ENCODE measurements at places on chromosomes 3 and 15.

DNA sequence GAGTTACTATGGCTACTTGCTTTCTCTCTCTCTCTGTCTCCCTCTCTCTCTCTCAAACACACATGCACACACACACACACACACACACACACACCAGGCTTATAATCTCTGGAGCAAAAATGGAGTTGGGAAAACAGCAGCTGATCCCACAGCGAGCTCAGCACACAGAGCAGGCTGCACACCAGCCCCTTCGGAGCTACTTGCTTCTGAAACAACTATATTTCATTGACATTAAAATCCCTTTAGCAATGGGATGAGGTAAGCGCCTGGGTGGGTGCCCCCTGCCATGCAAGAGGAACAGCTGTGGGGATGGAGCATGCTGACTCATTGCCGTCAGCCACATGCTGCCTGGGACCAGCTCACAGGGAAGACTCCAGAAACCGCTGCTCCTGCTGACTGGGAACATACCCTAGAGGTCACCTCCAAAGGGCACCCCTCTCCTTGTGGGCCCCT is 45.7 kb downstream of the B3GNT5 start:
- DNase-seq, result peak; percentile 55

DNA sequence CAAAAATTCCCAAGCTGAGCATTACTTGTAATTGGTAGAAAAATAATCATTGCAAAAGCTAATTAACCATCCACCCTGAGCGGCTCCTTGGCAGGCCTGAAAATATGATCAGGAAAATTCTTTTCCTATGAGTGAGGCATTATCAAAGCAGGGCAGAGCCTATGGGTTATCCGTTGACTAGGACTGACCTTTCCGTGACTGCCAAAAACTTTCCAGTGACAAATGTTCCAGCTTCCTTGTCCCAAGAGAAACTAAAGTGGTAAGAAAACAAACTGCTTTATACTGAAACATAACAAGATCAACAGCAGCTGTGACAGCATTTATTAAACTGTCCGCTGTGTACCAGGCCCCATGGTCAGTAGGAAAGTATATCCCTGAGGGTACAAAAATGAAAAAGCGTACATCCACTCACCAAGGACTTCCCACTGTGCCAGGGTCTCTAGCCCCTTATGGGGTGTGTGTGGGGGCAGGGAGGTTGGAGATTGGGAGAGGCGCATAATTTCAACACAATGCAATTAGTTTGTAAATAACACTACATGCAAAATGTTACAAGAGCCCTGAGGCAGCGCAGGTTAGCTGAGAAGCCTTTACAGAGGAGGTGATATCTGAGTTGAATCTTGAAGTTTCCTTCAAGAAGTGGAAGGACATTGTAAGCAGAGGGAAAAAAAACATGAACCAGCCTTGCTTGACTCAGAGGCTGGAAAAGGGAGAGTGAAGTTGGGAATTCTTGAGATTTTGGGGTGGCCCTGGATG is 8.5 kb downstream of the LIPC start:
- no peak for DNase-seq

DNA sequence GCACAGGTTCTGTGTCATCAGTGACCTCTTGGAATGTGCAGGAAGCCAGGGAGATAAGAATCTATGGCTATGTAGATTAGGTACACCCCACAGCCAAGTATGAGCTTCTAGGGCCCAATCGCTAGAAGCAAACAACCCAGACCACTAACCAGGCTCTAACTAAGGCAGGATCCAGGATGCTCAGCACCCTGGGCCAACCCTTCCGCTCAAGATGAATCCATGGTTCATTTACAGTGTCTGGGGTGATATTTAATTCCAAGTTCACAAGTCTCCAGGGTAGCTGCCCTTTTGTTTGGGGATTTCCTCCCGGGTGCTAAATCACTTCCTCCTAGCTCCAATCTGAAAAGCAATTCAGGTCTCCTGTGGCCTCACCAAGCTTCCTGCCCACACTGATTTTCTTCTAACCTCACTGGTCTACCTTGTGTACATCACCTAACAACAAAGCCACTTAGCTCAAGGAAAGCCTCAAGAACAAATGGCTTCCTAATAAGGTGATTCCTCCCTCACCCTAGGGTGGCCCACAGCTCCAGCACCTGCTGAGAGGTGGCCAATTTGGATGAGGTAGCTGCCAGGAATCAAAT is 2.4 kb downstream of the EHD4 start:
- DNase-seq, result no peak

- no peak for DNase-seq
These were observed 48.2 kb upstream of the BOC start for GRCh38 chr3:113163152-113163551.

GRCh38 chr15:96232335-96232734 is 98.2 kb upstream of the NR2F2 start:
- no peak for DNase-seq

DNA sequence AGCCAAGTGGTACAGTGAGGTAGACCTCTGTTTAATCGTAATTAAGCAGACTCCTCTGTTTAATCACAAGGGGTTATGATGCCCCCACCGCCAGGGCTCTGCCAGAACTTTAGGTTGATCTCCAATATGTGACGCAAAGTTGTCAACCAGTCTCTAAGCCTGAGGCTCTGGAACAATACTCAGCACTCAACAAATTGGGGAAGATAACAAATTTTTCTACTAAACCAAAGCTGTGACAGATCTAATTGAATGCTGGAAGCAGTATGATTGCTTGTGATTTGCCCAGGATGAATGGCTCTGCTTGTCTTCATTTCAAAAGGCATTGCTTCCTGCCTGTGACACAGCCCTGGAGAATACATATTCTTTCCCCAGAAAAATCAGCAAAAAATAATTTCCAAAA is 57.1 kb downstream of the SNTN start:
- DNase-seq, result no peak

DNA sequence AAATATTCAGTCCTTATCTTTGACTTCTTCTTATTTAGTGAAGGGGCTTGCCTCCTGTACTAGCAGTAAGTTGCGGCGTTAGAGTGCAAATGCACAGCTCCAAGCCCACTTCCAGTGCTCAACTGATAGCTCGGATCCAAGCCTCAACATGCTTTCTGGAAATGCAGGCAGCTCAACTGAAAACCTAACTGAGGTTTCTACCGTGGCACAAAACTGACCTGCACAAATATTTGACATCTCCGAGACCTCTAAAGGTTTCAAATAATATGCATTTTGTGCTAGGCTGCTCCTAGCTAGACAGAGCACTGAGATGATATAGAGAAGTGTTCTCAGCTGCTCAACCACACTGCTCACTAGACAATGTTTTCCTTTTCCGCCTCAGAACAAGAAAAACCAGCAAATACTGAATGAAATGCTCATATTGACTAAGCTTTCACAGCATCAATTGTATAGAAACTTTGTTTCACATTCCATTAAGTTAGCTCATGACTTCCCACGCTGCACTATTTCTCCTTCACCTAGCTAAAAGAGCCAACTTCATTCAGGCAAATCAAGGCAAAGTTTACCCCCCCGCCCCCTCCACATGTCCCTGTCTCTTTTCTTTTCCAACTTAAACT is 822 bp downstream of the ZNF385D start:
- DNase-seq, result no peak

GRCh38 chr3:64399205-64399800 is 174.0 kb upstream of the PRICKLE2 start:
- DNase-seq, result peak; percentile 59

GRCh38 chr3:186680869-186681268 is 15.1 kb downstream of the HRG start:
- DNase-seq, result no peak

DNA sequence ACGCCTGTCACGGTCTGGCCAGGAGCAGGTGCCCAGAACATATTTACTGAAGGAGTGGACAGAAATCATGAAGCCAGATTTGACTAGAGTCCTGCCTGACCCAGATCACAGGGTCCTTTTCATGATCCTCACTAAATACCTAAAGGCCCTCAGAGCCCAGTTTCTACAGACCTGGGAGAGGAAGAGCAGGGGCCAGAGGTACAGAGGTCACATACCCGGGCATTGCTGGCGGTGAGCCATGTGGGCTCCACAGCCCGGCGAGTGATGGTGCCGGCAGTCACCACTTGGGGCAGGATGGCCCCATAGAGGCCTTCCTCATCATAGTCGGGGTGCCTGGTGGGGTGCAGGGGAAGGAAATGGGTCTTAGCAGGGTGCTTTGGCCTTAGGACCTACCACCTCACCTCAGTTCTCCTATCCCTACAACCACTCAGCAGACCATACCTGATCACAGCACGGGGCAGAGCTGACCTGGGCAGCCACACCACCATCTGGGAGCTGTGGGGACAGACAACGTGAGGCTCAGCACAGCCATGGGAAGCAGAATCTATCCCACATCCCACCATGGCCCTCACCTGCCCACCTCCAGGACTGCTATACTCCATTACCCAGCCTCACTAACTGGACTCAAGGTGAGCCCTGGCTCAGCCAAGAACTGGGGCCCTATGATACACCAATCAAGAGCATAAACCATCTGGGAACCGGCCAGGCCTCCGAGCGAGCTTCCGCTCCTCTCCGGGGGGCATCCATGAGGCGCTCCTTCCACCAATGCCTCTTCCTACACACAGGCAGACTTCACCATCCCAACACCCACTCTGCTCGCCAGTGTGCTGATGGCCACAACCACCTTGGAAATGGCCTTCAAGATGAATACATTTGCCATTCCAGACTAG is 12.9 kb downstream of the POLG start:
- DNase-seq, result no peak

GRCh38 chr3:189841473-189842205 is 210.4 kb downstream of the TP63 start:
- no peak for DNase-seq

- no peak for DNase-seq
These were observed 1050.0 kb downstream of the TBL1XR1 start for GRCh38 chr3:176147251-176147650.

- DNase-seq, result peak; percentile 17
These were observed 330.8 kb upstream of the AGTR1 start for GRCh38 chr3:148366743-148367410.

- no peak for DNase-seq
These were observed 6.3 kb downstream of the DUOXA1 start for GRCh38 chr15:45123397-45123796.

GRCh38 chr15:42331235-42331634 is 28.1 kb upstream of the CAPN3 start:
- no peak for DNase-seq

GRCh38 chr3:38542401-38543298 is 46.5 kb downstream of the EXOG start:
- no peak for DNase-seq

GRCh38 chr3:37836589-37836988 is 25.1 kb upstream of the CTDSPL start:
- no peak for DNase-seq

- no peak for DNase-seq
These were observed 4.5 kb downstream of the OR5K2 start for GRCh38 chr3:98501863-98502576.

- DNase-seq, result peak; percentile 25
These were observed 24.6 kb upstream of the DMXL2 start for GRCh38 chr15:51647128-51647562.

DNA sequence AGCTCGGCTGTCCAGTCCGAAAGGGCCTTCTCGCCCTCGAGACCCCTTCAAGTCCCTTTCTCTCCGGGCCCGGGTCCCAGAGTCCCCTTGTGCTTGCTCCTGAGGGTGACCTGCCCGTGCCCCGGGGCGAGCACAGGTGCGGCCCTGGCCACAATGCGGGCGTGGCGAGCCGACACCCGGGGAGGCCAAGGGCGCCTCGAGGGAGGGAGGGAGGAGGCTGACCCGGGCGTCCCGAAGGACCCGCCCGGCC is 810 bp upstream of the MEF2A start:
- no peak for DNase-seq

GRCh38 chr3:120773932-120774331 is 31.4 kb downstream of the GTF2E1 start:
- no peak for DNase-seq

GRCh38 chr3:125189378-125190165 is 23.0 kb downstream of the SLC12A8 start:
- DNase-seq, result no peak

DNA sequence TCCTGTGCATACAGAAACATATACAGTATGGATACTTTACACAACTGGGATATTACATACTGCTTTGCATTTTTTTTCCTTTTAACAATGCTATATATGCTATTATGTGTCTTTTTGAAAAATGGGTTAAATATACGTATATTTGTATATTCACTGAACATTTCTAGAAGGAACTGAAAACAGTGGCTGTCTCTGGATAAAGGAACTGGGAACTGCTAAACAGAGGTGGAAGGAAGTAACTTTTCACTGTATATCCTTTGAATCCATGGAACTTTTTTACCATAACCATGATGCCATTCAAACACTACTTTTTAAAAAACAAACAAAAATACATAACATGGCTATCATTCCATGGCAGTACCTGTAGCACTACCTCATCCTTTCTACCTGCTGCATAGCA is 1.8 kb downstream of the MTFMT start:
- DNase-seq, result no peak

DNA sequence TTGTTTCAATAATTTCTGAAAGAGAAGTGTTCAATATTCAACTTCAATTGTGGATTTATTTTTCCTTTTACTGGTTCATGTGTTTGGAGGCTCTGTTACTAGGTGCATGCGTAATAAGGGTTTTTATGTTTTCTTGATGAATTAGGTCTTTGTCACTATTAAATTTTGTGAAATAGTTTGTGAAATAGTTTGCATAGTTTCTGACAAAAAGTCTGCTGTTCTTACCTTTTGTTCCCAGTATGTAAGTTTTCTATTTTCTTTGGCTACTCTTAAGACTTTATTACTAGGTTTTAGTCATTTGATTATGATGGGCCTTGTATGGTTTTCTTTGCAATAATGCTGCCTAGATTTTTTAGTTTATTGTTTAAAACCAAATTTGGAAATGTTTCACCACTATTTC is 38.0 kb downstream of the MEF2A start:
- no peak for DNase-seq

DNA sequence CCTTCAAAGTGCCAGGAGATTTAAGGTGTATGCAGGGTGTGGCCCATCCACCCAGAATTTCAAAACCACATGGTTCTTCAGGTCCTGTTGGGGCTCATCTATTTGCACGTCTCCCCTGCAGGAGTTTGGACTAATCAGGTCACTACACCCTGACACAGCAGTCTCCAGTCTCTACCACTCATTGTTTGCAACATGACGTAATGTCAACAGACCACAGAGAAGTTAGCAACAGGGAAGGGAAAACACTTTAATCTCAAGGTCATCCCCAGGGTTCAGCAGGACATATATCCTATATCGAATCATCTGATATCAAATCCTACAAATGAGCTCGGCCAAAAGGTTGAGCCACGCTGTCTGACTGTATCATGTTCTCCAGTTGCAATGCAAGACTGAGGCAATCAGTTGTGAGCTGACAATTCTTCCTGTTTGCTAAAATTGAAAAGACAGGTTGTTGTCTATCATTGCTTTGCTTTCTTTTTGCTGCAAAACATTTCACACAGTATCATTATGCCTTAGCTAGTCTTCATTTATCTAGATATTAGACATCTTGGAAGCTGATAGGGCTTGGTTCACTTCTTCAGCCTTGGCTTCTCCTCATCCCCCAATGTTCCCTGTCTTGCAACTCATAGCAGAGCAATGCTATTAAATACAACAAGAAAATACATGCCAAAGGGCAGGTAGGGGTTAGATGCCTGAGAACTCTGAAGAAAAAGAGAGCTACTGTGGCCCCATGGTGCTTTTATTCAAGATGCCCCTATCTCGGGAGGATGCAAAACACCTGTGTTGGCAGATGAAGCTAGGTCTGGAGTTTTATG is 13.4 kb upstream of the LEKR1 start:
- DNase-seq, result no peak
